ENCODE measurements at places on chromosomes 12 and 14.
A peak's percentile ranks its signal among the peaks of the same experiment; 100 is the strongest.

- DNase-seq: no peak
These were observed 42.8 kb upstream of the P2RX7 start for GRCh38 chr12:121089813-121090430.

DNA sequence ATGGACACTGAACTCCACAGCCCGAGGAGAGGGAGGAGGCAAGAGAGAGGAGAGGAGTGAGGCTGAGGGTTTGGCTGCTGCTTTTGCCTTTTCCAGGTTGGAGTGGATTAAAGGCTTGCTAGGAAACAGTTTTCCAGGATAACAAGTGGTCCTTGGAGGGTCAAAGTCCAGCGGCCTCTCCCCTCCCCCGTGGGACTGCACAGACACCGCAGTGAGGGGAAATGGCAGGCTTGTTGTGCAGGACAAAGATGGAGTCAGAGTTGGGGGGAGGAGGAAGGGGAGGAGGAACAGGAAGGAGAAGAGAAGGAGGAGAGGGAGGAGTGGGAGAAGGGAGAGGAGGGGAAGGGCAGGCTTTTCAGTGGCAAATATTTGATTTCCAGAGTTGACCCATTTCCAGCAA, 245.5 kb downstream of the RBM19 start:
- no peak for DNase-seq

- no peak for DNase-seq
These were observed 6.0 kb downstream of the OR10P1 start for GRCh38 chr12:55642669-55643068.

DNA sequence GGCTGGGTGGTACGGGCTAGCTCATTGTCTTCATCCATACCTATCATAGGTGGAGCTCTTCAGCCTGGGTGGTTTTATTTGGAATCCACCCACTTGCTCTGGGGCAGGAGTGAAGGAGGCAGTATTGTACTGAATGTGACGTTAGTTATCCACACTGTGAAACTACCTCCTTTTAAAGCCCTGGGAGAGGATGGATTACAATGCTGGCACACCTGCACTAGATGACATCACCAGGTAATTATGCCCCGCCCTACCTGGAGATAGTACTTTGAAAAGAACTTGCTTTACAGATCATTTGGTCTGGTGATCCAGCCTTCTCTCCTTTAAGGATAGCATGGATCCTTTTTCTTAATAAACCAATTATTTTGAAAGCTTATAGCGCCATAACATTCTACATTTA, 78.0 kb downstream of the B4GALNT3 start:
- no peak for DNase-seq

DNA sequence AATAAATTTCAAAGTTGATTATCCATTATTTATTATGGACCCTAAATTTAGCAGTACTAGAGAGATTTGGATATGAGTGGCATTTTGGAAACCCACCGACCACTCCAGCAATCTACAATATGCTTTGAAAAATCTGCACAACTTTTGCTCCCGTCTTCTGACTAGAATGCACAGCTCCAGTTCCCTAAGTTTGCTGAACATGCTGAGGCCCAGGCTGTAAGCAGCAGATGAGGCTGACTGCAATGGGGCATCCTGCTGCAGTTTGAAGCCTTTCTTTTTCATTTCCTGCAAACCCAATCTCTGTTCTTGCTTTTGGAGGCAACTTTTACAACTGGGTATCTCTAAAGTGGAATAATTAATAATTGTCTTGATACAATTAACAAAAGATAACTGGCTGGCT, 405.8 kb downstream of the ATP23 start:
- no peak for DNase-seq

DNA sequence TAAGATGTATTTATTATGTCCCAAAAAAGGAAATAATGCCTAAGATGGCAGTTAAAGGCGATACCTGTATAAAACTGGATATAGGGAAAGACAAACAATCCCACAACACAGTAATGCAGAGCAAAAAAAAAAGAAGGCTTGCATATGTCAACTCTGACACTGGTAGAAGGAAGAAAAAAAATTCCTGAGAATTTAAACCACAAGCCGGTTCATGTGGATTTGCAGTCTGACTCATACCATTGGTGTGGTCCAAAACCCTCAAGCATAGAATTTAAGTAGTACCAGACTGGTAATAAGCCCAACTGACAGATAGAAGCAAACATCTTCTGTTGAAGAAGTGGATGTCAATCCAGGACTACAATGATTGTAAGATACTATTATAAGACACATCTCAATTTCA, 7.2 kb downstream of the DNAI7 start:
- DNase-seq: no peak

DNA sequence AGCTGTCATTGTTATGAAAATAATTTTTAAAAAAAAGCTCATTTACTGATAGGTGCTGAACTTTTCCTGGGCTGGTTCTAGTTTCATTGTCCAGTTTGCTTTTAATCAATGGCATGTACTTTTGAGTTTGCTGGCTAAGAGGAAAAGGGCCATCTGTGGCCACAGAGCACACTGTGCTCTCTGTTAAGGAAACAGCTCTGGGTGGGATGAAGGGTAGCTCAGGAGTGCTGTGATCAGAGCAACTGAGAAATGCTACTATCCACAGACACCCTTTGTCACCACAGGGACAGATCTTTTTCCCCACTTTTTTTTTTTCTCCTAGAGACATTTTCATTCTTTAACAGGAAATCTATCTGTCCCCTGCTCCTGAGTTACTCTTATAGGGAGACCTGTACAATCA, 387.1 kb upstream of the PRICKLE1 start:
- DNase-seq: no peak

DNA sequence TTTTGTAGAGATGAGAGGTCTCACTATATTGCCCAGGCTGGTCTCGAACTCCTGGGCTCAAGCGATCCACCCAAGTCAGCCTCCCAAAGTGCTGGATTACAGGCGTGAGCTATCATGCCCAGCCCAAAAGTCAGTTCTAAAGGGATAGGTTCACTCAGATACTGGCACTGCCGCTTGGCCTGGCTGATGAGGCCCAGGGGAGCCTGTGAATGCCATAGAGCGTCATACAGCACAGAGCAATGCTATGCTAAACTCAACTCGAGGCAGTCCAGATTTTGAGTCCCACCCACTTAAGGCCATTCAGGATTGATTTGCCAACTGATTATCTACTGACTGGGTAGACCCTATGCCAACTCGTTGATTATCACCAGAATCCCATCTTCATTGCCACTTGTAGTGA, 179.4 kb downstream of the ESR2 start:
- no peak for DNase-seq

DNA sequence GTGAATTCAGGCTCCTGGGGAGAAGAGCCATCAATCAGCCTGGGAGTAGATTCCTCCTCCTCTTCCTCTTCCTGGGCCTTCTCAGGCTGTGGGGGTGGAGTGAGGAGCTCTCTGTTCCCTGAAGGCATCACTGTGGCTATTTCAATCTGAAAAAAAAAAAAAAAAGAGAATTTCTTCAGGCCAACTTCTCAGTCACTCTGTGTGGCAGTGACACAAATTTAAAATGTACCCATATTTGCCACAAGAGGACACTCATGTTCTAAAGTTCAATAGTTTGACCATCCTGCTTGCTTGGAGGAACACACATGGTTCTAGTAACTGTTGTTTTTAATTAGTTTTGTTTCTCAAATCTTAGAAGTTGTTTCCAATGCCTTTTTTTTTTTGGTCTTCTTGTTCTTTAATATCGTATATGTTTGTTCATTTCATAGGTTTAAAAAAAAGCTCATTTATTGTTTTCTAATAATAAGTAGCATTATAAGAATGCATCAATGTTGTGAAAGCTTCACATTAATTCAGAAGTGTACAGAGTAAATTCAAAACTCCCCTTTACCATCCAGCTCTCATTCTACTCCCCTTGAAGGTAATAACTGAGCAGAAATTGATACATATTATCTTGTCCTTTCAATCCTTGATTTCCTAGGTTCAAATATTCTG, 23.3 kb upstream of the CCER1 start:
- no peak for DNase-seq

- DNase-seq: no peak
These were observed 216.1 kb downstream of the PPM1H start for GRCh38 chr12:62718762-62719426.

- DNase-seq: no peak
These were observed 405.6 kb upstream of the TMEM132C start for GRCh38 chr12:127861406-127861805.

- DNase-seq: no peak
These were observed 154.0 kb downstream of the DAD1 start for GRCh38 chr14:22434901-22435550.

DNA sequence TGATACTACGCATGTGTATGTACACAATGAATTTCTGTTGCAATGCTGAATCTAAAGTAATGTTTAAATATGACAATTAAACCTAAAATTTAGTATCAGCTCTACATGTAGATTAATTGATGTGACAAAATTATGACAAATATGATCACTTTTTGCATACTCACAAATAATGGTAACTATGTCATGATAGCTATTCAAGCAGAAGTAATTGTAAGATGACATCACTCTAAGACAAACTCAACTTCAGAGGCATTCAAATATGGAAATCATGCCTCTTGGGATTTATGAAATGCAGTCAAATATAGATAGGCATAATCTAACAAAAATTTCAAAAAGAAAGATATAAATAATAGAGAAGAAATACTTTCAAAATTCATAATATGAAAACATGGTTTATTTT, 571.7 kb upstream of the LRFN5 start:
- no peak for DNase-seq

- DNase-seq: no peak
These were observed 31.4 kb downstream of the CFAP54 start for GRCh38 chr12:96520767-96521166.

GRCh38 chr12:80939231-80939950, 1.7 kb upstream of the LIN7A start:
- DNase-seq: no peak

GRCh38 chr12:52346593-52346992, 20.7 kb downstream of the KRT85 start:
- peak; percentile 18 for DNase-seq

DNA sequence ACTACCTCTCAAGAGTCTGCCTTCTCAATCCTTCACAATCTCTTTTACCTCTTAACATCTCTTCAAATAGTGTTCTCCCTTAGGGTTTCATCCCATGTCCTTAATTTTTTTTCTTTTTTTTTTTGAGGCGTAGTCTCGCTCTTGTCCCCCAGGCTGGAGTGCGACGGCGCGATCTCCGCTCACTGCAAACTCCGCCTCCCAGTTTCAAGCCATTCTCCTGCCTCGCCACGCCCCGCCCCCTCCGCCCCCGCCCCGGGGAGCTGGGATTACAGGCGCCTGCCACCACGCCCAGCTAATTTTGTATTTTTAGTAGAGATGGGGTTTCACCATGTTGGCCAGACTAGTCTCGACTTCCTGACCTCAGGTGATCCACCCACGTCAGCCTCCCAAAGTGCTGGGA, 7.0 kb upstream of the BCAT1 start:
- DNase-seq: no peak

- no peak for DNase-seq
These were observed 32.7 kb upstream of the RAB21 start for GRCh38 chr12:71721783-71722505.

DNA sequence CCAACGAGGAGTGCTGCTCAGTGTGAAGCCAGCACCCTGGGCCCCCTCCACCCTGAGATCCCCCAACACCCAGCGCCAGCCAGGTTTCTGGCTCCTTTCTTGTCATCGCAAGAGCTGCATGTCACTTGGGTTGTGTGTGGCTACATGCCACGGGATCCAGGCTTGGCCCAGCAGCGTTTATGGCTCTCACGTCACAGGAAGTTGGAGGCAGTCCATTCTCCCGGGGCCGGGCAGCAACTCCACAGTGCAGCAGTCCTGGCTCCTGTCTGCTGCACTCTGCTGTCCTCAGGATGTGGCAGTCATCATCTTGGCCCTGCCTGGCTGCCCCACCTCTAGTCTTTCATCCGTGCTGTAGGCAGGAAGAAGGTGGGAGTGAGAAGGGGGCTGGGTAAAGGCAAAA, 78.3 kb downstream of the AACS start:
- no peak for DNase-seq

DNA sequence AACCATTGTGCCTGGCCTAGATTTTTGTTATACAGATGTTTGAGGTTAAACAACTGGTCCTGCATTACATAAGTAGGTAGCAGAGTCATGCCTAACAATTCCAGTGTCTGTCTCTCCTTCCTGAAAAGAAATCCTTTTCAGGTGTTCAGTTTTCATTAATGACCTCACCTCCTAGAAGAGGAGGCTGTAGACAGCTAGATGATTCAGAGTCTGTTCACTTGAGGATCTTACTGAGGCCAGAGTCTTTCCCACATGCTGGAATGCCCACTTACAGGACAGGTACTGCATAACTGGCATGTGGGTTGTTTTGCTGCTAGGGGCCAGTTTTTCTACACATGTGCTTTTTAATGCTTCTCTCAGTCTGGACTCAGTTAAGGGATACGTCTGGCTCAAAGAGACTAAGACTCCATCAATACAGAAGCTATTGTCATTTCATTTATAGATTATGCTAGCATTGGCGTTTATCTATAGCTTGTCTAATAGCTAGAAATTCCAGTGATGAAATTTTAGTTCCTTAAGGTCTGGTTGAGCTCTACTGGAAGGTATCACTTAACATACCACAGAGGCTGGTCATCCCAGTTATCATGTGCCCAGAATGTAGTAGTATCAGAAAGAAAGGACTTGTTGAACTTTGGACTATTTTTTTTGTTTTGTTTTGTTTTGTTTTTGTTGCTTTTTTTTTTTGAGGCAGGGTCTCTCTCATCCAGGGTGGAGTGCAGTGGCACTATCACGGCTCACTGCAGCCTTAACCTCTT, 206.4 kb downstream of the ERC1 start:
- DNase-seq: no peak

GRCh38 chr12:33296529-33296928, 143.1 kb downstream of the SYT10 start:
- no peak for DNase-seq

DNA sequence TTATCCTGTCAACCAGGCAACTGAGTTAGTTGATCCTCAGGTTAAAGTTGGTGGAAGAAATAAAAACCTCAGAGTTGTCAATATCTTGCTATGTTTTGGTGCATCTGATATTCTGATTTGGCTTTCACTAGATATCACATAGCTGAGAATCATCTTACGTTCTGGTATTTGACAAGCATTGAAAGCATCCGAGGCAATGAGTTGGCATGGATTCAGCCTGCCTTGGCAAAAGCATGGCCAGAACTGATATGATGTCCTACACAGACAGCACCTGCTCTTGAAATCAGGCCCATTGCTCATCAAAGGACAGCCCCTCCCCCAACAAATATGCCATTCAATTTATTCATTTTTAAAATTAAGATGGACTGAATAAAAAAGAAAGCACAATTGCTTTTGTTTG, 320.7 kb upstream of the ATP2B1 start:
- no peak for DNase-seq

DNA sequence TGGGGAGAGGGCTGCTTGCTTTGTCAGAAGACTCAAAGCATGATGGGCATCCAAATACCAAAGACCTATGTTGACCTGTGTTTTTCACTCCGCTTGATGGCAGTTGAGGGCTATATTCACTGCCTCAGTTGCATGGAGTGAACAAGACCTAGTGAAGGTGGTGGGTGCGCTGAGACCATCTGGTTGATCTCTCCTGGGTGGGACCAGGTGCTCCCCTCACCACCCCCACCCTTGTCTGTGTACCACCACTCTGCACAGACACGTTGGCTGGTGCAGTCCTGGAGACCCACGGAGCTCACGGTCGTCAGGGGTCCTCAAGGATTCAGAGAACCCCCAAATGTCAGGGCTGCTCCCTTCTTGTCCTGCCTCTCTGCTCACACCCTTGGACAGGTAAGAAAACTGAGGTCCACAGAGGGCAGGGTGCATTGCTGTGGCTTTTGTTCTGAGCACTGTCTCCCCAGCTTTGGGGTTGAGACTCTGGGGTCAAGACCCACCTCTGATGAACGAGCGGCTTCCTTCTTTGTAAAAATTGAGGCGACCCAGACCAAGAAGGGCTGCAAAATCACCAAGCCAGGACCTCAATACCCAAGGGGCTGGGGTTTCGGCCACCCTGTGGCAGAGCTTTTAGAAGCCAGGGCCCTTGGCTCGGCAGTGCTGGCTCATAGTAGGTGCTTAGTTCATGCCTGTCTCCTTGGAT, 166.3 kb upstream of the RTL1 start:
- no peak for DNase-seq
